Activated CD4-positive, alpha-beta memory T cell treated with anti-CD3 and anti-CD28 coated beads for 36 hours (primary cell): ENCODE measurements at places on chromosomes 6 and 20. TPM values are rescaled to one million over a fixed set of nuclear protein-coding genes. Genes with fewer than 3 reads are reported as not detected.

The RIMS1 gene
- total RNA-seq, result not detected

The F13A1 gene
- total RNA-seq, result not detected

The SLC4A11 gene
- 1.1 TPM for total RNA-seq

The CUL7 gene
- total RNA-seq, result 23.2 TPM

The TFEB gene
- 13.4 TPM for total RNA-seq

The SYCP2L gene
- total RNA-seq, result 0.10 TPM

The SFTA2 gene
- total RNA-seq, result not detected

The OR2H1 gene
- total RNA-seq, result not detected

The ISM1 gene
- 0.36 TPM for total RNA-seq

The KHDRBS2 gene
- total RNA-seq, result not detected

The IPCEF1 gene
- 10.5 TPM for total RNA-seq

The SIRPB2 gene
- not detected for total RNA-seq

The TCFL5 gene
- 4.7 TPM for total RNA-seq
